ENCODE measurements at places on chromosomes 12 and 14. TPM values are rescaled to one million over a fixed set of nuclear protein-coding genes. Genes with fewer than 3 reads are reported as not detected.

- DNase-seq, result no peak
Observed at GRCh38 chr14:68683326-68683725, 109.5 kb downstream of the ZFP36L1 start.

DNA sequence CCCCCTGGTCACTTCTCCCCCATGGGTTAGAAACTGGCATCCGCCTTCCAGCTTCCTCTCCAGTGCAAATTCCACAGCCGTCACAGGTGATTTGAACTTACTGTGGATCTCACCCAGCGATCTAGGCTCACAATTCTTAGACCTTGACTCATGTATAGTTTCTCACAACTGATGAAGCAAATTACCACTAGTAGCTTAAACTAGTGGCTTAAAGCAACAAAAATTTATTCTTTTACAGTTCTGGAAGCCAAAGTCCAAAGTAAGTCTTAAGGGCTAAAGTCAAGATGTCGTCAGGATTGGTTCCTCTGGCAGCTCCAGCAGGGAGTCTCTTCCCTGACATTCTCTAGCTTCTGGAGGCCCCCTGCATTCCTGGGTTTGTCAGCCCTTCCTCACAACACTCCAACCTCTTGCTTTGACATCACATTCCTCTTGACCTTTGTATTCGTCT lies 117.4 kb downstream of the KTN1 start:
- DNase-seq, result no peak

DNA sequence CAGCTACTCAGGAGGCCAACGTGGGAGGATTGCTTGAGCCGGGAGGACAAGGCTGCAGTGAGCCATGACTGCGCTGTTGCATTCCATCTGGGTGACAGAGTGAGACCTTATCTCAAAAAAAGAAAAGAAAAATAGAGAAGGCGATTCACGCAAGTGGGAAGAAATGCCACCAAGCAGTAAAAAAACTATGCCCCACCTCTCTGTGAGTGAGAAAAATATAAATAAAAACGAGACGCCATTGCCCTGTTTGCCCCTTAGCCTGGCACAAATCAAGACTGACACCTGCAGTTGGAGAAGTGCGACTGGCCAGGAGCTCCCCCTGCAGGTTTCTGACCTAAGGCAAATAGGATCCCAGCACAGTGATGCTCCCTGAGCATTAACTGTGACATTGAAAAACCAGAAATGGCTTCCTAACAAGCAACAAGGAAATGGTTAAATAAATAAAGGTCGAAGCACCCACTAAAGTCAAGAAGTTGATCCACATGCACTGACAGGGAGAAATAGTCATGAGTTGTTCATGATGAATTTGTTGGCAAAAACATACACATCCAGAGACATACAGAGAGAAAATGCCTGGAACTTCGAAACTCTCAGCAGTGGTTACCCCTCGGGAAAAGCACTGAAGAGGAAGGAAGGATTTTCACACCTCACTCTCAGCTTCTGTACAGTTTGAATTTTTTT lies 21.1 kb downstream of the GSC start:
- DNase-seq, result no peak

- peak; percentile 84 for DNase-seq
Observed at GRCh38 chr14:99316281-99317163, 44.5 kb upstream of the BCL11B start.

GRCh38 chr12:75528272-75528671 lies 16.9 kb upstream of the KRR1 start:
- no peak for DNase-seq

DNA sequence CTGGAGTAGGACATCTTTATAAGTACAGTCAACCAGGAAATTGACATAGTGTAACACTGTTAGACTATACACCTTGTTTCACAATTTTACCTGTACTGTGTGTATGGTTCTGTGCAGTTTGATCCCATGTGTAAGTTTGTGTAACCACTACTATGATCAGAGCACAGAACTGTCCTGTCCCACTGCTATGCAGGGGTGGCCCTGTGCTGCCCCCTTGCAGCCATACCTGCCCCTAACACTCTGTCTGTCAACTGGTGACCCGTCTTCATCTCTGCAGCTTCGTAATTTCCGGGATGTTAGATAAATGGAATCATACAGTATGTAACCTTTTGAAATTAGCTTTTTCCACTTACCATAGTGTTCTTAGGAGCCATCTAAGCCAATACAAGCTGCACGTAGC lies 58.7 kb upstream of the RD3L start:
- no peak for DNase-seq

- no peak for DNase-seq
Observed at GRCh38 chr12:75542942-75543341, 31.5 kb upstream of the KRR1 start.

DNA sequence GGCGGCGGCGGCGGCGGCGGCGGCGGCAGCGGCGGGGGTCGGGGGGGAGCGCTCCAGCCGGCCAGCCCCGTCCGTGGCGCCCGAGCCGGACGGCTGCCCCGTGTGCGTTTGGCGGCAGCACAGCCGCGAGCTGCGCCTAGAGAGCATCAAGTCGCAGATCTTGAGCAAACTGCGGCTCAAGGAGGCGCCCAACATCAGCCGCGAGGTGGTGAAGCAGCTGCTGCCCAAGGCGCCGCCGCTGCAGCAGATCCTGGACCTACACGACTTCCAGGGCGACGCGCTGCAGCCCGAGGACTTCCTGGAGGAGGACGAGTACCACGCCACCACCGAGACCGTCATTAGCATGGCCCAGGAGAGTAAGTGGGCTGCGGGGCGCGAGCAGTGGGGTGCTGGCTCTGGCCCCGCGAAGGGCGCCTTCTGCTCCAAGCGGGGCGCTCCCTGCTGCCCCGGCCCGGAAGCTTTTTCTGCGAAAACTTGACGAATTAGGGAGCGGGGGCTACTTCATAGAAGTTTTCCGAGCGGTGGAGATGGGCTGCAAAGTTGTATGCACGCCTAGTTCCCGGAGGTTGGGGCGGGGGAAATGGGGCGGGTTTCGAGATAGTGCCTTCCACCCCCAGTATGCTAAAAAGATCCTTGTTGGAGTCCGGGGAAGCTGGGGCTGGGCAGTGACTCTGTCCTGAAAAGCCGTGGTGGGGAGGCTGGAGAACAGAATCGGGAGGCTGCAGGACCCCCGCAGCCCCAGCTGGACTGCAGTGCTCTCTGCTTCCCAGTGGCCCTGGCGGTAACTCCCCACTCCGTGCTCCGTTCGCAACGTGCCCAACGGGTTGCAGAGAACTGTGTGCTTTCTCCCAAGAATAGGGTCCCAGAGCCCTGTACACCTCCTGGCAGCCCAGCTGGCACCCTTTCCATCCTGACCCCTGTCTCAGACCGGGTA lies 751 bp downstream of the GDF11 start:
- DNase-seq, result peak; percentile 47

DNA sequence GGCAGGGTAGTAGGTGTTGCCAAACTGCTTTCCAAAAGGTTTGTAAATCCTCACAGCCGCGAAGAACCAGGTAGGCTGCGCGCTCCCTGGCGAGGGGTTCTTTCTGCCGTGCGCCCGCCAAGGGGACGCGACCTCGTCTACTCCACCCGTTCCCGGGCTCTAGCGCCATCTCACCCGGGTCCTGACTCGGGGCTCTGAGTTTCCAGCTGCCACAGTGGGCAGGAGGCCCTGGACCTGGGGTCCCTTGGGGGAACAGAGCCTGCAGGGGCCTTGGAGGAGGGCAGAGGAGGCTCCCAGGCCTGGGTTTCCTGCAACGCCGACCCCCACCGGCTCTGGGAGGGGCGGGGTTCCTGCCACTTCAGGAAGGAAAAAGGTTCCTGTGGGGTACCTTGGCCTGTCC lies 706 bp downstream of the ANHX start:
- DNase-seq, result no peak

DNA sequence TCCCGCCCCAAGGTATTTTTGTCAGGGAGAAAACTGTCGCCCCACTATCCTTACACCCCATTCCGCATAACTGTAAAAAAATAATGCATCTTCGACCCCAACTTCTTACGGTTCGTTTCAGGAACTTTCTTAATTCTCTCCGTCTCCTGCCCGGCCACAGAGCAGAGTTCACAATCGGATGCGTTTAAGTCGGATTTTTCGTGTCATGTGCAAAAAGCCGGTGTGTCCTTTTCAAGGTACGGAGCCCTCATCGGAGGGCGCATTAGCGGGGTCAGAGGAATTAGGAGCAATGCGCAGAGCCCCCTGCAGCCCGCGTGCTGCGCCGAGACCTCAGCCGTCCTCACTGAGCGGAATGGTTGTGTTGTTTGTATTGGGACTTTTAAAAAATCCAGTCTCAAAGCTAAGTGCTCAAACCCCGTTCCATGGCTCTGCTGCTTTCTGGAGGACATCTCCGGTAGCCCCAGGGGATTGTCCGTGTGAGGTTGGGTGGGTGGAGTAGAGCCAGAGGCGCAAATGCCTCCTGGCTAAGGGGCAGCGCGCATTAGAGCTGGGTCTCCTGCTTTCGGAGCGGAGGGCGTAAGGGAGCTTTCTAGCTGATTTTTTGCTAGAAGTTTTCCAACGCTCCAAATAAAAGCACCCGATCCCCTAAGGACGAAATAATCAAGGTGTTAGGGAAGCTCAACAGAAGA lies 3.9 kb upstream of the GSC start:
- no peak for DNase-seq

- no peak for DNase-seq
Observed at GRCh38 chr14:66395300-66395699, 90.9 kb upstream of the CCDC196 start.

DNA sequence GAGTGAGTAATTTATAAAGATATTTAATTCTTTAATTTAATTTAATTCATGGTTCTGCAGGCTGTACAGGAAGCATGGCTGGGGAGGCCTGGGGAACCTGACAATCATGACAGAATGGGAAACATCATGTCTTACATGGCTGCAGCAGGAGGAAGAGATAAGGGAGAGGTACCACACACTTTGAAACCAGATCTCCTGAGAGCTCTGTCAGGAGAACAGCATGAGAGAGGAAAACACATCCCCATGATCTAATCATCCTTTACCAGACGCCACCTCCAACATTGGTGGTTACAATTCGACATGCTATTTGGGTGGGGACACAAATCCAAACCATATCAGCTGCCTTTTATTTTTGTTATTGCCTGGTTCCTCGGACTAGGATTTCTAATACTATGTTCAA lies 928.6 kb downstream of the TMEM121 start:
- no peak for DNase-seq

DNA sequence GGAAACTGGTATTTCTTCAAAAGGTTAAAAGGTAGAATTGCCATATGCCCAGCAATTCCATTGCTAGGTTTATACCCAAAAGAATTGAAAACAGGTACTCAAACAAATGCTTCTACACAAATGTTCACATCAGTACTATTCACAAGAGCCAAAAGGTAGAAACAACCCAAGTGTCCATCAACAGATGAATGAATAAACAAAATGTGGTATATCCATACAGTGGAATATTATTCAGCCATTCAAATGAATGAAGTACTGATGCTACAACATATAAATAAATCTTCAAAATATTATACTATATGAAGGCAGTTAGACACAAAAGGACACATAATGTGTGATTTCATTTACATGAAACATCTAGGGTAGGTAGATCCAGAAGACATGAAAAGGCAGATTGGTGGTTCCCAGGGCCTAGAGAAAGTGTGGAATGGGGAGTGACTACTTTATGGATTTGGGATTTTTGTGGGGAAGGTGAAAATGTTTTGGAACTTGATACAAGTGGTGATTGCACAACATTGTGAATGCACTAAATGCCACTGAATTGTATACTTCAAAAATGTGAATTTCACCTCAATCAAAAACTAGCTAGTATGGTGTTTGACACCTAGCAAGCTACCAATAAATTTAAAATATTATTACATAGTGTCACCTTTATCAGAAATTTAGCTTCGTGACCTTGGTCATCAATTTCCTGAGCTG lies 41.7 kb downstream of the LIN52 start:
- DNase-seq, result no peak

- DNase-seq, result no peak
Observed at GRCh38 chr14:42802346-42802745, 1195.7 kb downstream of the LRFN5 start.

DNA sequence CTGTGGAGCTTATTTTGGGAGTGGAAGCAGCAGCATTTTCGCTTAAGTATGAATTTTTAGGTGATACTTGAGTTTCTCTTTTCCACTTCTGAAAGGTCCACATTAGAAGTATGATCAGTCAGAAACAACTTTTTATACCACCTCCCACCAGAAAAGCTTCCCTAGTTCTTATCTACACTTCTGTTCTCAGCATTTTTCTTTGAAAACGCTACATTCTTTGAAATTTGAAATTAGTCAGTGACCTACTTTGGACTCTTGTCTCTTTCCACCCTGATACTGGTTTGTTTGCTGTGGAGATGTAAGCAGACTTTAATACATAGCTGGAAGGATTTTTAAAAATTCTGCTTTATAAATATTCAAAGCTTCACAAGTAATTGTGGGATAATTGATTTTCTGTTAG lies 22.2 kb downstream of the PCBP2 start:
- no peak for DNase-seq

The TEX22 gene
- 1.3 TPM for total RNA-seq

The DDX54 gene
- 33.5 TPM for total RNA-seq

The FLVCR2 gene
- 20.9 TPM for total RNA-seq

The DEPDC4 gene
- 2.5 TPM for total RNA-seq

The EFS gene
- 0.68 TPM for total RNA-seq

The HAL gene
- total RNA-seq, result 210 TPM

The PTPRB gene
- total RNA-seq, result 14.6 TPM

The TPH2 gene
- not detected for total RNA-seq

The TSPAN19 gene
- not detected for total RNA-seq

The APOLD1 gene
- 1.5 TPM for total RNA-seq

The SOX5 gene
- total RNA-seq, result 32.2 TPM

Data from left lobe of liver (tissue), 2 donors.